ENCODE measurements at places on chromosomes 5 and 9.

DNA sequence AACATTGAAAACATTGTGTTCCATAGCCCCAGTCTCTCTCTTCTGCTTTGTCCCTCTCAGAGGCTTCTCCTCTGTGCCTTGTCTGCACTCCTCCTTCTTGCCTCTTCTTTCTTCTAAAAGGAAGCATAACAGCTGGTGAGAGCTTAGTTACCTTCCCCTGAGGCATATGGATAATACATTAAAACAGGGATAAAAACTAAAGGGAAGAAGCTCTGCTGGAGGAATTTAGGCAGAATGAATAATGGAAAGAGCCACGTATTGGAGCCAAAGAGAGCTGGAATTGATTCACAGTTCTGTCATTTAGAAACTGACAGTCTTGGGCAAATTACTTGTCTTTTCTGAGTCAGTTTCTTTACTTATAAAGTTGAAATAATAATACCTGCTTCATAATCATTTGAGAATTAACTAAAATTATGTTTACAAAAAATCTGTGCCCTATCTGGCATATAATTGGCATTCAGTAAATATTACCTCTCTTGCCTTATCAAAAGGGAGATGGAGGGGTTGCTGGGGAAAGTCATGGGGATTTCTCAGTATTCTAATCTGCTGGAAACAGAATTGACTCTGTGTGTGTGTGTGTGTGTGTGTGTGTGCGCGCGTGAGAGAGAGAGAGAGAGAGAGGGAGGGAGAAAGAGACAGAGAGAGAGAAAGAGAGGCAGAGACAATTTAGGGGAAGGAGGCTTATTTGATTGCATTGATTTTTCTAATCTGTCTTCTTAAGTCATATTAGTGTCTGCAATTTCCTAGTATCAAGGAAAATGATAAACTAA is 20.2 kb downstream of the ZNF474 start:
- DNase-seq = no peak

DNA sequence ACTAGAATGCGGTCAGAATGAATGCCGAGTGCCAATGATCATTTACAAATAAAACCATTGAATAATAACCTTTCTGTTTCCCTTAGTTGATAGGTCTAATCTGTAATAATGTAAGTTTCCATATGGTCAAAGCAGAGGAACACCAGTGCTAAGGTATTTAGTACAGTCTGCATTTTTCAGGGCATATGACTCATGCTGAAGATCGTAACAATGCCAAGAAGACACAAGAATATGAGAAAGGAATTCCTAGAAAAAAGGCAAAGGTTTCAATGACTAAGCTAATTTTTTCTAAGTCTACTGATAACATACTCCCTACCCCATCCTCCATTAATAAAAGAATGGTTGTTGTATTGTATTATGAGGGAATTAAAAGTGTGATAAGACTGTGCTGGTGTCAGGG is 2.8 kb downstream of the OR1L8 start:
- no peak for DNase-seq

DNA sequence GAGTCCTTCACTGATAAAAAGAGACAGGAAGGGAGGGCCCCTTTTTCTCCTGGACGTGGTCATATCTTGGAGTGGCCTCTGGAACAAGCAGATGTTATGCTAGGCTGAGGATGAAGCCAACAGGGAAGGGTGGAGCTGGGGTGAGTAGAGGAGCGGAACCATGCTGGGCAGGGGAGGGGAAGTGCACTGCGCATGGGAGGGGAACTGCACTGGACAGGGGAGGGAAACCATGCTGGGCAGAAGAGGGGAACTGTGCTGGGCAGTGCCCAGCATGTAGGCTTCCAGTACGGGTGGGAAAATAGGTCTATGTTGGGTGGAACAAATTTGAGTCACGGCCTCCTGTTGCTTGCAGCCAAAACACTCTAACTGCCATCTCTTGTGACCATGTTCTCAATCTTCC is 19.3 kb upstream of the IRX4 start:
- no peak for DNase-seq

DNA sequence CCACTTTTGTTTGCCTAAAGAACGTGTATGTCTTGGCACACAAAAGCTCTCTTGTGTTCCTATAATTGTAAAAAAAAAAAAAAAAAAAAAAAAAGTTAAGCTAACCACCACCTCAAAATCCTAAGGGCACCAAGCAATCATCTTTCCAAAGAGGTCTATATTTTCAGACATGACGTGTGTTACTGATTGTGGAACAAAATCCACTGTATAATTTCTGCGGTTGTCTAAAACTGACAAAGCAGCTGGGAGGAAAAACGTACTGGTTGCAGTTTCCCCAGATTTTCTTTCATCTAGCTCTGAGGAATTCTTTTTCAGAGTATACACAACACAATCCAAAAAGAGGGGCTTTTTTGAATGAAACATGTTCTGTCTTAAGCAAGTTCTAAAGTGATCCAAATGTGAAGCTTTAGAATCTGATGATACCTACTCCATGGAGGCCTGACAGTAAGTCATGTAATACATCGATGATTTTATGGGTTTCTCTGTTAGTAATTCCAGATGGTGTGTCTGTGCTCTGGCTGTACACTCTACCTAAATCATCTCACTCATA is 375.6 kb upstream of the NUDT12 start:
- DNase-seq = no peak

DNA sequence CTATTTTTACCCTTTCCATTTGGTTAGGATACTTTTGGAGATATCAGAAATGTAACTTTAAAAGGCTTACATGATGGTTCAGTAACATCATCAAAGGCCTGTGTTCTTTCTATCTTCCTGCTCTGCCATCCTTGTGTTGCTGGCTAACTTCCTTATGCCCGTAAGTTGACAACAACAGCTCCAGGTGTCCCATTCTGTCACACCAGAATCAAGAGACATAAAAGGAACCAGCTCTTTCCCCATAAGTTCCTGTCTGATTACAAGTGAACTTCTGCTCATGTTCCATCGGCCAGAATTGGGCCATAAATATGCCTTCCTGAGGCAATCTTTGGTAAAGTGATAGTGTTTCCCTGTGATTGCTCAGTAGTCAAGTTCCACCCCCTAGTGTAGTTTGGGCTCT is 92.4 kb downstream of the FAM170A start:
- no peak for DNase-seq

GRCh38 chr5:138649316-138649720 is 74.1 kb upstream of the HSPA9 start:
- DNase-seq = no peak

- DNase-seq = no peak
These were observed 1.5 kb downstream of the NKD2 start for GRCh38 chr5:1010181-1010510.
